ENCODE measurements at places on chromosomes 16 and 17.
A peak's percentile ranks its signal among the peaks of the same experiment; 100 is the strongest.

GRCh38 chr17:2716649-2717048 lies 5.1 kb upstream of the CLUH start:
- DNase-seq, result no peak

DNA sequence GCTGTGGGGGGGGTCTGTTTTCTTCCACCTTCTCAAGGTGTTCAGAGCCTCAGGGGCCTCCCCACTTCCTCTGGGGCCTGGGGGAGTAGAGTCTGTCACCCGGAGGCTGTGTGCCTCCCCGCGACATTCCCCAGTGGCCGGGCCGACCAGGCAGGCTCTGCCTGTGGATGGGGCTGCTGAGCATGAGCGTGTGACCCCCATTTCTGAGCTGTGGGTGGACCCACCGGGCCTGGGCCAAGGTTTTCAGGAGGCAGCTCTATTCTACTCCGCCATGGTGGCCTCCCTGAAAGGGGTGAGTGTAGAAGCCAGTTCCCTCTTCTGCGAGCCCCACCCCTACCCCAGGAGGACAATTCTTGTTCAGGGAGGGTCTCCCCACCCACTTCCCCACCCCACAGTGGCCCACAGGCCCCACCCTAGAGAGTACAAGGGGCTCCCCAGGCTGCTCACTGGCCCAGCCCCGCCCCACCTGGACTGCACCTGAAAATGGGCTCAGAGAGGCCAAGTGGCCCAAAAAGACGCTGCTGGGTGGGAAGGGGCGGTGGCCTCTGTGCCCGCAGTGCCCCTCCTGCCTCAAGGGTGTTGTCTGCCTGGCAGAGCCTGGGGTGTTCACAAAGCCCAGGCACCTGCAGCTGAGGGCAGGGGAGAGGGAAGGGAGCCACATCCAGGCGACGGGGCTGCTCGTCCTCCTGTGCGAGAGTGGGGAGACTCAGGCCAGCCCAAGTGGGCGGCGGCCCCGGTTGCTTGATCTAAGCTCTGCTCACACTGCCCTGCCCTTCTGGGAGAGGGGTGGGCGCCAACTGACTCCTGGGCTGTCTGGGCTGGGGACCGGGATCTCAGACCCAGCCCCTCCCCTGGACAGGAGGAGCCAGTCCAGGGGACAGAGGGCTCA lies 1.3 kb downstream of the MSLN start:
- DNase-seq, result no peak

DNA sequence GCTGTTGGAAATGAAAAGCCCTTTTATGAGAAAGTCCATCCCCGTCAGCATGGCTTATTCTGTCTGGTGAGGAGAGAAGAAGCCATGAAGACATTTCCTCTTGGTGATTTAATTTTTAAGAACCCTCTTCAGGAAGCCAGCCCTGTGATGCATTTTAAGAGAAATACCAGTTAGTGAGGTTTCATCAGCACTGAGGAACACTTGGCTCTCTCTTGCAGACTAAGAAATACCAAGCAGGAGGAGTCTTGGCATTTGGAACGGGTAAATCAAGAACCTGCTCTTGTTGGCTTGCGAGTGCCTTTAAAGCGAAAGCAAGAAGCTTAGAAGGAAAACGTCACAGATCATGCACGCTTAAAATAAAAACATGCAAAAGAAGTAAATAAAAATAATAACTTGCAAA lies 17.5 kb downstream of the RAB11FIP3 start:
- no peak for DNase-seq

DNA sequence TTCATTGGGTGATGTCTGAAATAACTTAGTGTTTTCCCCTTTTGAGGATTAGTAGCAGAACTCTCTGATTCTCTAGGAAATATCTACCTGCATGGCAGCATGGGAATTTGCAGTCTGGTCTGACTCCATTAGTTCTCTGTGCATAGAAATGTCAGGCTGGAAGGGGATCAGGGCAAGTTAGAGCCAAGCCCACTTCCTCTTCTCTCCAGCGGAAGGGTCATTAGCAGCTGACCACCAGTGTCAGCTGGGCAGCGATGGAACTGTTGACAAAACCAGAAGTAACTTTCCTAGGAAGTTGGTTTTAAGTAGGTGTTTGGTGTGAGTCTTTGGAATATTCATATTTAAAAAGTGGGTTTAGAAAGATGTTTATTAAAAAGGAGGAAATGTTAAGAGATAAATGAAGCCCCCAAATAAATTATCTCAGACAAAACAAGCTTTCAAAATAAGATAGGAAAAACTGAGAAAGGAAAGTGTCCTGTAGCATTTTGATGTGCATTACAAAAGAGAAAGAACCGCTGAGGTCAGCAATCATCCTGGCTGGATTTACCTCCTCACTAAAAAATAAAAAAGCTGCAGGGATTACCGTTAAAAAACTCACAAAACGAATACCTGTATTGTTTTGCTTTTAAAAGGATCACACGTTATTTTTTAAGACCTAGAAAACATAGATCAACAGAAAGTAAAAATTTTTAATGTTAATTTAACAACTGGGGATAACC lies 32.4 kb upstream of the MMD start:
- no peak for DNase-seq

- no peak for DNase-seq
These were observed 58.1 kb downstream of the MPHOSPH6 start for GRCh38 chr16:82111944-82112343.

DNA sequence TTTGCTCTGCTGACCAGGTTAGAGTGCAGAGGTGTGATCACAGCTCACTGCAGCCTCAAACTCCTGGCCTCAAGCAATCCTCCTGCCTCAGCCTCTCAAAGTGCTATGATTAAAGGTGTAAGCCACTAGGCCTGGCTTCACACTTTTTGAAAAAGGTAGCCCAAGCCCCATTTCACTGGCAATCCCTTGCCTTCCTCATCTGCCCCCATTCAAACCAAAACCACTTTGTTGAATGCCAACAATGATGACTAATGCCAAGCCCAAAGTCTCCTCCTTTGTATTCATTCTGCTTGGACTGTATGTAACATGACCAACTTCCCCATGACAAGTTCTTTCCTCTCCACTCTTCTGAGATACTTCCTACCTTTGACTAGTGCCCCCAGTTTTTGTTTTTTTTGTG lies 33.1 kb downstream of the N4BP1 start:
- DNase-seq, result no peak

DNA sequence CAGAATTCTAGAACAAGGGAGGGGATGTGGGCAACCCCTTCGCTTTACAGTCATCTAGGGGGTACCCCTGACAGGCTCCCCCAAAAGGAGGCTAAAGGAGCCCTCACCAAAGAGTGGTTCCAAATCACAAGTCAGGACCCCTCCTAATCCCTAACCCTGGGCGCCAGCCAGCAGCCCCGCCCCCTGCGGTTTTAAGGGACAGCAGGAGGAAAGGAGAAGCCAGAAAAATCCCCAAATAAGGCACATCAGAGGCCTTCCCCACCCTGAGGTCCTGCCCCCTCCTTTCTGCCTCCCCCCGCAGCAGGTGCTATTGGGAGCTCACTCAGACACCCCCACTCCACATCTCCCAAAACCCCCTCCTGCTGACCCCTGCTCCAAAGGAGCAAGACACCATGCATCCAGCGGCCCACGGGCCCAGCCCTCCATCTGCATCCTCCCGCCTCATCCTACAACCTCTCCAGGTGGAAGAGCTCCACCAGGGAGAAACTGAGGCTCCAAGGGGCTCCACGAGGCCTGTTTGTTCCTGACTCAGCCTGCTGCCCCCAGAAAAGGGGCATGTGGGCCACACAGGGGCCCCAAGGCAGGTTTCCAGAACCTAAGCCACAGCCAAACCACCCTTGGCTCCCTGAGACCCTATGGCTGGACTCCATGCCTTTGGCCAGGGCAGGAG lies 93.5 kb downstream of the GOSR1 start:
- no peak for DNase-seq

GRCh38 chr17:14926073-14926472 lies 339.1 kb downstream of the PMP22 start:
- DNase-seq, result no peak

DNA sequence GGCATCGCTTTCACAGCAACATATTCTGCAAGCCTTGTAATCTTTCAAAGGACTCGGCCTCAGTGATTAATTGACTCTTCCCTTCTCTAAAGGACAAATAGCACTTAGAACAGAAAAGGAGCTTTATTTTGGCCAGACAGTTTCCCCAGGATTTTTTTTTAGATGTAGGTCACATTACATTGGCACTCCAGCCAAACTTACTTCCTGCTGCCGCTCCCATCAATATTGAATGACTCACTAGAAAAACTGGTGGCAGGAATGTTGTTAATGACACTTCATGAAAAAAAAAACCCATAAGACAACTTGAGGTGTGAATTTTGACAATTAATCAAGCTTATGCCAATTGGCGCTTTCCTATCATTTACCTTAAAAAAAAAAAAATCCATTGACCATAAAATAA lies 432.6 kb downstream of the TOX3 start:
- DNase-seq, result no peak

- no peak for DNase-seq
These were observed 50.3 kb upstream of the TOX3 start for GRCh38 chr16:52597073-52597771.

GRCh38 chr16:49858200-49859124 lies 2.5 kb upstream of the ZNF423 start:
- DNase-seq, result no peak

- peak; percentile 36 for DNase-seq
These were observed 68.8 kb downstream of the AMFR start for GRCh38 chr16:56356276-56357240.

- no peak for DNase-seq
These were observed 31.3 kb downstream of the CLEC19A start for GRCh38 chr16:19316846-19317245.

DNA sequence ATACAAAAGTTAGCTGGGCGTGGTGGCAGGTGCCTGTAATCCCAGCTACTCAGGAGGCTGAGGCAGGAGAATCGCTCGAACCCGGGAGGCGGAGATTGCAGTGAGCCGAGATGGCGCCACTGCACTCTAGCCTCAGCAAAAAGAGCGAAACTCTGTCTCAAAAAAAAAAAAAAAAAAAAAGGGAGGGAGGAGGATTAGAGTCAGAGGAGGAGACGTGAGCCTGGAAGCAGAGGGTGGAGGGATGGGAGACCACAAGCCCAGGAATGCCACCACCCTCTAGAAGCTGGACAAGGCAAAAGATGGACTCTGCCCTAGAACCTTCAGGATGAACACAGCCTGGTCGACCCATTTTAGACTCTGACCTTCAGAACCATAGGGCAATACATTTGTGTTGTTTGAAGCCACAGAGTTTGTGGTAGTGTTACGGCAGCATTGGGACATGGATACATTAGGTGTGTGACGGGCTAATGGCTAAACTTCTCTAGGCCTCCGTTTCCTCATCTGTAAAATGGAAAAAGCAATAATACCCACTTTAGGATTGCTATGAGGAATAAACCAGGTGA lies 2.1 kb upstream of the SMIM22 start:
- no peak for DNase-seq

- no peak for DNase-seq
These were observed 27.9 kb downstream of the SLFN12 start for GRCh38 chr17:35404360-35404759.

DNA sequence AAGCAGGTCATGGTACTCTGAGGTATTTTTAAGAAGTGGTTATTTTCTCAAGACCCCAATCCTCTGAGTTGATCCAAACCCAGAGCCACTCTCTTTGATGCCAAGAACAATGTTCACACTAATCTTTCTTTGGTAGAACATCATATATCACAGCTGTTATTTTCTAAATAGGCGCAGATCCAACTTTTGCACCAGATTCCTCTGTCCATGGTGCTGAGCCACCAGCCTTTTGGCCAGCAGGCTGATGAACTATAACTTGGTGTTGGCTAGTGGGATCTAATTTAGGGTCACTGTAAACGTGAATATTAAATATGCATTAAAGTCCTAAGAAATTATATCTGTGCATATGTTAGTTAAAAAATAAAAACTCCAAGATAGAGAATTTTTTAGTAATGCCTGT lies 7.0 kb upstream of the ZKSCAN2 start:
- no peak for DNase-seq

- no peak for DNase-seq
These were observed 52.7 kb upstream of the TNRC6C start for GRCh38 chr17:77905766-77906165.

- no peak for DNase-seq
These were observed 104.4 kb downstream of the VPS53 start for GRCh38 chr17:610276-610675.

DNA sequence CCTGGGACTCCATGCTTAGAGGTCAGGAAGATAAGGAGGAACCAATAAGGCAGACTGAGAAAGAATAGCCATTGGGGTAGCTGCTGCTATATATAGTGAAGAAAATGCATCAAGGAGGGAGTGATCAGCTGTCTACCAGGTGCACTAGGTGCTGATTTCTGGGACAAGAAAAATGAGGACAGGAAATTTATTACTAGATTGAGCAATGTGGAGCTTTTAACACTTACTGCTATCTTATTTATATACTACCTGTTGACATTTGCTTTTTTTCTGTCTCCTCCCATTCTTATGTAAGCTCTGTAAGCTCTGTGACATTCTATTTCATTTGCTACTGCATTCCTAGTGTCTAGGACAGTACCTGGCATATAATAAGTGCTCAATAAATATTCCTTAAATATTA lies 53.7 kb upstream of the DHX40 start:
- DNase-seq, result no peak

Measured in activated effector memory CD4-positive, alpha-beta T cell treated with Interleukin-2 at 50 U/mL for 16 hours (primary cell).